HT1080 (cell line): ENCODE measurements at places on chromosomes 6 and 20.

- DNase-seq: no peak
Measured at GRCh38 chr6:72617721-72618120, 4.1 kb upstream of the KCNQ5 start.

- DNase-seq: no peak
Measured at GRCh38 chr6:157265186-157265585, 58.1 kb downstream of the TMEM242 start.

DNA sequence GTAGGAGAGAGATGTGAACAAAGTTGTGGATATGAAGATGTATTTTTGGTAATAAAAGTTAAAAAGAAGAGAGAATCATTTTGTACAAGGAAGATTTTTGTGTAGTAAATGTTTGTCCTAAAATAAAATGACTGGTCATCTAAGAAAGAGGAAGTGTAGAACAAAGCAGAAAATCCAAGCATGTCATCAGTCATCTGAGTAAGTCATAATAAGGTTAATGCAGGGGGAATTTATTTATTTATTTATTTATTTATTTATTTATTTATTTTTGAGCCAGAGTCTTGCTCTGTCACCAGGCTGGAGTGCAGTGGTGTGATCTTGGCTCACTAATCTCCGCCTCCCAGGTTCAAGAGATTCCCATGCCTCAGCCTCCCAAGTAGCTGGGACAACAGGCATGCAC, 15.7 kb upstream of the CGA start:
- DNase-seq: no peak

DNA sequence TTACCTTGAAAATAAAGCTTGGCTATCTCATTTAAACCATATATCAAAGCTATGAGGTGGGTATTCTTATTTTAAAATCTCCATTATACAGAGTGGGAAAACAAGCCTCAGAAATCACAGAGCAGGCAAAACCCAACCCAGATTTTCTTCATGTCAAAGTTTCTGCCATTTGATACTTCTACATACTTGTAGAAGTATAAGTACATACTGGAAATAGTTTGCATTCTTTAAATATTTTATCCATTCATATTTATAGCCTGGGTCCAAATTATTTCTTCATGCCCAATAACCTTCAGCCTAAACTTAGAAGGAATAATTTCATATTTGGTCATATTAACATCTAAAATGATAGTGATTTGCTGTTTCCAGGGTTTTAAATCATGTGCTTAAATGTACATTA, 61.8 kb downstream of the MLIP start:
- no peak for DNase-seq

- DNase-seq: no peak
Measured at GRCh38 chr6:46243754-46244153, 73.0 kb upstream of the ENPP5 start.

DNA sequence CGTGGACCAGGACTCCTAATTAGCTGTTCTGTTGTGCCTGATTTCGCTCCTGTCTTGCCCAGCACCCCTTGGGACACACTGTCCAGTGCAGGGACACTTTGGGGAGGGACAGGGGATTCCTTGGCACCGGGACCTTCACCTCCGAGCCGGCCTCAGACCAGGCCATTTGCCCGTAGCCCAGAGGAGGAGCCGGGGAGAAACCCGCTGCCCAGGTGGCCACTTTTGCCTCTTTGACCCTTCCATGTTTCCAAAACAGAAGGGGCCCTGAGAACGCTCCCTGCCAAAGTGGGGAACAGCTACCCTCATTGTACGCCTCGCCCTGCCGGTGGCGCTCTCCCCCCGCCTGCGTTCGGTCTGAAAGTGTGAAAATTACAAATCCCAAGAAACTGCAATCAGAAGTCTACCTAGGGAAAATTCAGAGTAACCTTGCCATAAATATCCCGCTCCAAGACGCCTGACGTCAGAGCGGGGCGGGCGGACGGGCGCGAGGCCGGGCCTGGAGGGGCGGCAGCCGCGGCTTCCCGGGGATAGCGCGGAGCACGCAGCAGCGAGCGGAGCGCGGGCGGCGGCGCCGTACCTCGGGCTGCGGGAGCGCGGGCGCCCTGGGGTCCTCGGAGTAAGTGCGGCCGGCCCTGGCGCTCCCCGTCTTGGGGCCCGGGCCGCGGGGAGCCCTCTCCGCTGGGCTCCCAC, at the start of gene DAAM2:
TSS of gene DAAM2 (plus strand) at position 527 of the 690 bp plus-strand sequence. CDS start 63,927 bp downstream, outside the sequence.
- no peak for DNase-seq

DNA sequence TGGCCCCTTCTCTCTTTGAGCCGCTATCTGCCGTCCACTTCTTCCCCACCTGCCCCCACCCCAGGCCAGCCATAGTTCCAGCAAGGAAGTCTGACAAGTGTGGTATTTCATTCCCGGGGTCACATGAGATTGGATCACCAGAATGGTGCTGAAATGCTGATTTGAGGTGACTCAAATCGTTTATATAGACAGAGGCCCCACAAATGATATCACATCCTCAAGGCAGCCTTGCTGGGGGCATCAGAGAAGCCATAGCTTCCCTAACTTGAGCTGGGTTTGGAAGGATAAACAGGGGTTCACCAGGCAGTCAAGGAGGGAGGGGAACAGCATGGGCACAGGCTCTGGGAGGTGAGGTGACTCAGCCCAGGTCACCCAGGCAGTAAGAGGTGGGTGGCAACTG, 9.9 kb downstream of the SDCBP2 start:
- DNase-seq: no peak

DNA sequence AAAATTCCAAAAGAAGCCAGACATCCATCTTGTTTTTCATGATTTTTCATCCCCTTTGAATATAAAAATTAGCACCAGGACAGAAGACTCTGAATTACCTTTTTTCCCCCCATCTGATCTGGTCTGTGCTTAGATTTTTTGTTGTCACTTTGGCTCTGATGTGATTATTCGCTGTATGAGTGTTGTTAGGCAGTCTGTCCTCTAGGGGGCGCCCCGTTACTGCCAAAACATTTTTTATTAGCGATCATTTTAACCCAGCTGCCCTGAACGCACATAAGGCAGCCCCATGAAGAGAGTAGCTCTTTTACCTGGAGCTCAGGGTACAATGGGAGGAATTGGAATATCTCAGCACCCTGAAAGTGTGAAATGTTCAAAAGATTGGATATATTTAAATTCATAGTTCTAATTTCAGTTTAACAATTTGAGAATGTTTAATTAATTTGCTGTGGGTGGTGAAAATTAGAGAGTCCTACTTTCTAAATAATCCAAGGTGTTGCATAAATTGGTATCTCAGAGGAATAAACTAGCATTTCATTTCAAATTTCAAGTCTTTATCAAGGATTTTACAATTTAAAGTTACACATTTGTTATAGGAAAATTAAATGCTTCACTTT, 60.8 kb downstream of the PRPH2 start:
- DNase-seq: peak; percentile 74

GRCh38 chr20:4815628-4816027, 93.9 kb downstream of the PRND start:
- DNase-seq: no peak

DNA sequence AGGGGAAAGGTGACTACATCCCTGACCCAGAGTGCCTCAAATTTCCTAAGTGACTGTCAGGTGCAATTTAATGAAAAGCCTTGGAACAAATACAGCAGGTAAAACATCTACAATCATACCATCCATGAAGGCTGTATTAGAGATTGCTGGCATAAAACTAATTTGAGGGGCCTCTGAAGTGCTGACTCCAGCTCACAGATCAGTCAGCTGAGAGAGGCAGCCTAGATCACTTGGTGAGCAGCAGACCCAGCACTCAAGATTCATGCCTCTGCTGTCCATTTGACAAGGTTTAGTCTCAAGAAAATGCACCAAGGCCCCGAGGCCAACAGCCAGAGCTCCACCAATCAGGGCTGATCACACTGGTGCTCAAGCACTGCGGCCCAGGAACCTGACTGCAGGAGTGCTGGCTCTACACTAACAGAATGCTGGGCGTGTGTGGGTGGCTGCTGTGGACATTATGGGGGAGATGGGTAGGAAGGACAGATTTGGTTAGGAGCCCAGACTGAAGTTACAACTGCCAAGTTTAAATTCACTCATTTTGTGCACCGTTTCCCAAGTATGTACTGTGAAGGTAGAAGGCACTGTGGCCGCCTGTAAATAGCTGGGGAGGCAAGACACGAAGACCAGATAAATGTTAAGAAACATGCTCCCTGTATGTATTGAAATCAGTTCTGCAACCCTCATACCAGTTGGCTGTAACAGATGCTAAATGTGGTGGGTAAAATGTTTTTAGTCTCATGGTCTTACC, 28.2 kb downstream of the SNX5 start:
- no peak for DNase-seq

DNA sequence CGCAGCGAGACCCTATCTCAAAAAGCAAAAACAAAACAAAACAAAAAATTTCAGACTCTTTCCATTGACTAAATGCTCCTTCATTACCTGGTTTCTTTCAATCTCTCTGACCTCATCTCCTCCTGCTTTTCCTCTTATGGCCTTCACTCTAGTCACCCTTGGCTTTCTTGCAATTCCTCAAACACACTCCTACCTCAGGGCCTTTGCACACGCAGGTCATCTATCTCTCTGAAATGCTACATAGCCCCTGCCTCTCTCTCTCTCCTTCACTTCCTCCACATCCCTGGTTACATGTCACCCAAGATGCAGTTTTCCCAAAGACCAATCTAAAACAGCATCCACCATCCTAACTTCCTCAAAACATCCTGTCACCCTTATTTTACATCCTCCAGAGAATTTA, 96.8 kb downstream of the PREX1 start:
- DNase-seq: no peak

- peak; percentile 81 for DNase-seq
Measured at GRCh38 chr6:85675030-85675819, 32.5 kb upstream of the SYNCRIP start.

DNA sequence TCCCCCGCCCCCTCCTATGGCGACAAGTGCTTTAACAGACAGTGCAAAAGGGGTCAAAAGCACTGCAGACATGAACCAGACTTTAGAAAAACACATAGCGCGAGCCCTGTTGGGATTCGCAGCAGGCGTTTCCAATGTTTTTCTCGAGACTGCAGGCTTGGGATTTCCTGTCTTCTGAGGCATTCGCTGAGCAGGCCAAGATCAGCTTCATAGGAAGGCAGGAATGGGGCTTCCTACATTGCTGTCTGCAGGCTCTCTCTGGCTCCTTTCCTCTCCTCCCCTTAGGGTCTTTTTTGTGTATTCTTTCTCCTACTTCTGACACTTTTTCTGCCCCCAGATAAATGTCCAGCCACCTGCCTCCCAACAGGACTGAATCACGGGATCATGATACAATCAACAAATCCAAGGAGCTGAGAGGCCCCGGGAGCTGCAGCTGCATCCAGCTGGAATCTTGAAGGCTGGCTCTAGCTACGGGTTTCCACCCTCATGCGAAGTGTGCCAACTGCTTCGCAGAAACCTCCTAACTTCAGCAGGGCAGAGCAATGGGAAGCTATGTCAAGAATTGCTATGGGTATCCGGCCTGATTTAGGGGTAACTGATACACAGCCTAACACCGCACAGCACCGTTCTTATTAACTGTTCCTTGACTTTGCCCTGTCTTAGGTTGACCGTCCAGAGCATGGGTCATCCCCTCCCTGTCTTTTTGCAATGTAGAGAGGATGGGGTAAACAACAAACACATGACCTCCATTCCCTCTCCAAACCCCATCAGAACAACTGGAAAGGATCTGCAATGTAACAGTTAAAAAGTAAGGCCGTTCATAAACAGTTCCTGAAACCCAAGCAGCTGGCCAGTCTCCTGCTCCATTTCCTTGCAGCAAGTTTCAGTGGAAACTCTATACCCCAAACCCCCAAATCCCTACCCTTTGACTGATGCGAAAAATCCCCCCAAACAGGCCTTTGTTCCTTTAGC, 31.5 kb downstream of the SNX5 start:
- no peak for DNase-seq

DNA sequence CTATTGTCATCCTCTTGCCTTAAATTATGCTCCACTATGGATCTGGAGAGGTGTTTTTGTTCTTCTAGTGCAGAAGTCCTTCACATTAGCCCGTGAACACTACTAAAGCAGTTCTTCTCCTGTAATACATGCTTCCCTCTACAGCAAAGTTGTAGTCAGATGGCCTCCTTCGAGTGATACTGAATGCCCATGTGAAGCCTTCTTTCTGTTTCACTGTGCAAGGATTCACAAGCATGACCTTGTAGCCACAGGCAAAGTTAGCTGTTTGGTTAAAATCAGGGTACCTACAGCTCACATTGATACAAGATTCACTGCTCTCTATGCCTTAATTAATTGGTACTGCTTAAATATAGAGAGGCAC, 47.6 kb downstream of the ARHGAP18 start:
- DNase-seq: no peak

DNA sequence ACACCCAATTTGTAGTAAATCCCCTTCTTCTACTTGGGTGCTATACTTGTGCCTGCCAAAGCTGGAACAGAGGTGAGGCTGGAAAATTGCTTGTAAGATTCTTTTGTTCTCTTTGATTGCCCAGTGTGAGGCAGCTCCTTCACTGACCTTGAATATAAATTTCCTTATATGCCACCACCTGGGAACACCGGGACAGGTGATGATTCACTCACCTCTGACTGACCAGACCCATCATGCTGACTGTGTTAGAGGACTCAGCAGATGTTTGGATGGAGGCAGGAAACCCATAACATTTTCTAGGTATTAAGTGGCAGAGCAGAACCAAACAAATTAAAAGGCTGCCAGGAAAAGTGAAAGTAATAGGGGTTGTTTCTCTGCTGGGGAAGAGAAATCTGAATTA, 120.9 kb downstream of the GRM1 start:
- peak; percentile 17 for DNase-seq

GRCh38 chr6:166419717-166420116, 37.0 kb upstream of the MPC1 start:
- DNase-seq: no peak

DNA sequence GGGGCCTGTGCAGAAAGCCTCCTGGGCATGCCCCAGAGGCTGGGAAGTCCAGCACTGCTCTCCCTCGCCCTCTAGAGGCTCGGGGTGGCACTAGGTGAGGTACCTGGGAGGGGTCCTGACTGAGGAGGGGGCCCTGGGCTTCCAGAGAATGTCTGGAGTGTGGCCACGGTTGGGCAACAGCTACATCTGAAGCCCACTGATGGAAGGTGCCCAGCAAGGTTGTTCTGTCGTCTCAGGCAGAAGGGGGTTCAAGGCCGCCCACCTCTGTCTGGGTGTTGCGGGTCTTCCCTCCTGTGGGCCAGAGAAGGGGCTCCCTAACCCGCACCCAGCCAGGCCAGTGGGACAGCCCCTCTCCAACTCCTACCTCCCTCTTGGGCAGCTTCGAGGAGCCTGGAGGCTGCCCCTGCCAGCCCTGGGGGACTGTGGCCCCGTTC, 11.4 kb upstream of the VEGFA start:
- DNase-seq: no peak

DNA sequence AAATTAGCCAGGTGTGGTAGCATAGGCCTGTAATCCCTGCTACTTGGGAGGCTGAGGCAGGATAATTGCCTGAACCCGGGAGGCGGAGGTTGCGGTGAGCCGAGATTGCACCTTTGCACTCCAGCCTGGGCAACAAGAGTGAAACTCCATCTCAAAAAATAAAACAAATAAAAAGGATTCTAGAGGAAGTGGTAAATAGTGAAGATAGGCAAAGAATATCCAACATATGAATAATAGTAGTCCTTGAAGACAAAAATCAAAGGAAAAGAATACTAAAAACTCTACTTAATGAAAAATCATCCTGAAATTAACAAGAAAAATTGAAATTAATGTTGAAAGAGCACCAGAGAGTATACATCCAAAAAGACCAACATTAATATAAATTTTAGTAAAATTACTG, 67.0 kb upstream of the MRAP2 start:
- no peak for DNase-seq

- DNase-seq: peak; percentile 51
Measured at GRCh38 chr6:87139236-87139635, 16.1 kb upstream of the ZNF292 start.
